ENCODE measurements at places on chromosomes 3 and 15.
A peak's percentile ranks its signal among the peaks of the same experiment; 100 is the strongest.

GRCh38 chr3:141044695-141045641 is 6.2 kb upstream of the SPSB4 start:
- no peak for DNase-seq

- no peak for DNase-seq
Measured at GRCh38 chr3:7332696-7333095, 471.8 kb downstream of the GRM7 start.

DNA sequence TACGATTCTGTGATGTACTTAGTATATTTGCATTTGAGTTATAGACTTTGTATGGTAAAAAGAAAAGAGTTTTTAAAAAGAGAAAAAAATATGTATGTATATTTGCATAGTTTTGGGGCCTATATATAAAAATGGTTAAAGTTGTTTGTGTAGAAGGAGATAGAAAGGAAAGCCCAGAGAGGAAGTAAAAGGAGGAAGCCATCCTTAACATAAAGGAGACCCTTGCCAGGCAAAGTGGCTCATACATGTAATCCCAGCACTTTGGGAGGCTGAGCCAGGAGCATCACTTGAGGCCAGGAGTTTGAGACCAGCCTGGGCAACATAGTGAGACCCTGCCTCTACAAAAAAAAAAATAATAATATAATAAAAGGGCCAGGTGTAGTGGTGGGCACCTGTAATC is 8.4 kb downstream of the SNAP23 start:
- no peak for DNase-seq

GRCh38 chr15:59157840-59158700 is 48.6 kb upstream of the LDHAL6B start:
- no peak for DNase-seq

GRCh38 chr3:58485801-58486435 is 6.0 kb upstream of the KCTD6 start:
- DNase-seq = peak; percentile 72

GRCh38 chr15:101558221-101558941 is 68.9 kb upstream of the PCSK6 start:
- no peak for DNase-seq

- DNase-seq = no peak
Measured at GRCh38 chr3:58996730-58997129, 53.1 kb downstream of the CFAP20DC start.

GRCh38 chr3:184255291-184256039 is 5.9 kb downstream of the CAMK2N2 start:
- DNase-seq = no peak

GRCh38 chr3:35616346-35616745 is 23.0 kb upstream of the ARPP21 start:
- DNase-seq = no peak

DNA sequence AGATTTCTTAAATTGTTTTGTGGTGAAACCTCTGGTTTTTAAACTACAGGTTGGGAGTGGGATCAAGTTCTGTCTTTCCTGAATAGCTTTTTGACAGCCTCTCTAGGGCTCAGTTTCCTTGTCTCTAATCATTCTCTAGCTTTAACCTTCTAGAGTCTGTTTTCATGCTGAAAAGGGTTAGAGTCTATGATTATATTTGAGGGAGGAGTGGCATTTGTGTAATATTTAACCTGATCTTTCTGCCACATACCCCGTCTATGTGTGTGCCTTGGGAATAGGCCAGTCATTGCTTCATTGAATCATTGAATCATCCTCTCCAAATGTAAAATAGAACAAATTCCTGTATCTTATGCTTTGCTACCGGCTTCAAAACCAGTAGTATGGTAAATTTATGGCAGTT is 204.9 kb downstream of the KLHL25 start:
- DNase-seq = no peak

GRCh38 chr15:37691911-37692310 is 242.5 kb upstream of the TMCO5A start:
- DNase-seq = no peak

- DNase-seq = no peak
Measured at GRCh38 chr3:47344971-47345370, 35.9 kb upstream of the PTPN23 start.

- no peak for DNase-seq
Measured at GRCh38 chr3:164912916-164913315, 165.4 kb downstream of the SI start.

DNA sequence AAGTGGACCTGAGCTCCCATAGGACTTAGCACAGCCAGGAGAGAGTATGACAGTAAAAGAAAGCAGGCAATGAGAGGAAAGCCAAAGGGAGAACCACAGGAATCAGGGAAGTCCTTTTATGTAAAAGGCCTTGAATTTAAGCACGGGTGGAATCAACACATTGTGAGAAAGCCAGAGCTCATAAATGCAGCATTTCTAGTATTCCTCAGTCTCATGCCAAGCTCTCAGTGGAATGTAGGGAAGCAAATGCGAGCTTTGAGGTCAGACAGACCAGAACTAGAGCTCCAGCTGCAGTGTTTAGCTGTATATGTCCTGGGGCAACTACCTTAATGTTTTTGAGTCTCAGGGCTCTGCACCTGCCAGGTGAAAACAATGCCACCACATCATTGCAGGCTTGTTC is 132.1 kb upstream of the TRIM42 start:
- no peak for DNase-seq

DNA sequence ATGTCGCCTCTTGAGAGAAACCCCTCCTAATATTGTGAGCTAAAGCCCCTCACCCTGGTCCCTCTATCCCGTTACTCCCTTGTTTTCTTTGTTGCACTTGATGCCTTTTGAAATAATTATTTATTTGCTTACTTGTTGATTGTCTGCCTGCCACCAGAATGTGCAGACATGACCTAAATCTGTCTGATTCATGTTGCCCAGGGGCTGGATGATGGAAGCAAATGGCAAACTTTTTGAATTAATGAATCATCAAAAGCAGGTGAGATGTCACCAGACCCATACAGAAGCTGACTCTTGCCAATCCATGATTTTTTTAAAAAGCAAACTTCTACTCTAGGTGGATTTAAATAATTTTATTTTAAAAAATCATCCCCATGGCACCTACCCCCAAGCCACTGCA is 49.3 kb downstream of the GRIP2 start:
- no peak for DNase-seq

GRCh38 chr15:84934942-84935729 is 46.5 kb upstream of the PDE8A start:
- no peak for DNase-seq

DNA sequence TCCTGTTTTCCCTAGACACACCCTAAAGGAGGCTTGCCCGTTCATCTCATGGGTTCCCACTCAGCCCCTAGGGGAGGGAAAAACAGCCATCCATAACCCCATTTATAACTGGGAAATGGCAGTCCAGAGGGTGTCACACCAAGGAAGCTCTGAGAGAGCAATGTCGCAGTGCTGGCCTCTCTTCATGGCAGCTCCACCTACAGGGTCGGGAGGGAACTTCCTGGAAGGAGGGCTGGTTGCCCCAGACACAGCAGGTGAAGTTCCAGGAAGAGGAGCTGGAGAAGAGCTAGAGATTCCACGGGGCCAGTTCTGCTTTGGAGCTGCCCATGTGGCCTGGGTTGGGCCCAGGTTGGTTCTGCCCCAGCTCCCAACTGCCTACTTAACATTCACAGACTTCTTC is 22.3 kb upstream of the LINGO1 start:
- no peak for DNase-seq

- DNase-seq = no peak
Measured at GRCh38 chr3:76698136-76698706, 341.7 kb upstream of the ROBO2 start.

DNA sequence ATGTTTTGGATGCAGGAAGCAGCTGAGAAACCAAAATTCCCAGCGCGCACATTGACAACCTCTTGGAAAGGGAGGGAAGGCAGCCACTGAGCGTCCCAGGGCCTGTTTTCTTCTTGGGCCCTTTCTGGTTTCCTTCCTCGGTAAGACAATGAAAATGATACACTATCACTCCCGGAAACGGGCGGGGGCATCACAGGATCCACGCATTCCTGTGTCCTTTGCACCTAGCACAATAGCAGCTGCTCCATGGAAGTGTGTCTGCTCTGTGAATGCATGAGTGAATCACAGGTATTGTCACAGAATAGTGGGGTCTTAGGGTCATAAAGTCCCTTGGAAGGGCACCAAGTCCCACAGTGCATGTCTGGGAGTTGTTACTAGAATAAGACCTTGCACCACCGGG is 6.3 kb upstream of the ITPKA start:
- DNase-seq = no peak

DNA sequence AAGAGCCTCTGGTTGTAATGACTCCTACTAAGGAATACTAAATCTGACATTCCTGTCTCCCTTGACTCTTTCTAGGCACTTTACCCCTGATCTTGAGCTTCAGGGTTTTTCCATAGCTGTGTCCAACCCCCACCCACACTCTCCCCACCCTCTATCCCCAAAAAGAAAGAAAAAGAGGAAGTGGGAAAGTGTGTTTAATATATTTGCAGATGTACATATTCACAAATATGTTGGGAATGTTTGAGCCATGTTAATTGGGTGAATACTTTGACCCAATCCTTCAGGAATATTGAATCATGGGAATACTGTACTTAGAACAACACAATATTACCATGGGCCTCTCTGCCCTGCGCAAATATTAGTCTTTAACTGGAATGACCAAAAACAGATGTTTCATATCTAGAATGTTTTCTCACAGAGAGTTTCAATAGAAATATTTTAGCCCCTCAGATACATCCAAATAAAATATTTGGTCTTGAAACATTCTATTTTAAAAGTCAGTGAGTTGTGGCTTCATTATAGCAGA is 19.8 kb upstream of the PFN2 start:
- DNase-seq = no peak

- no peak for DNase-seq
Measured at GRCh38 chr15:85733416-85733815, 61.3 kb downstream of the KLHL25 start.

GRCh38 chr15:72034351-72034750 is 83.6 kb downstream of the MYO9A start:
- no peak for DNase-seq

GRCh38 chr15:94924057-94924456 is 692.7 kb downstream of the MCTP2 start:
- DNase-seq = no peak

- no peak for DNase-seq
Measured at GRCh38 chr3:111639316-111639715, 44.2 kb upstream of the ZBED2 start.

DNA sequence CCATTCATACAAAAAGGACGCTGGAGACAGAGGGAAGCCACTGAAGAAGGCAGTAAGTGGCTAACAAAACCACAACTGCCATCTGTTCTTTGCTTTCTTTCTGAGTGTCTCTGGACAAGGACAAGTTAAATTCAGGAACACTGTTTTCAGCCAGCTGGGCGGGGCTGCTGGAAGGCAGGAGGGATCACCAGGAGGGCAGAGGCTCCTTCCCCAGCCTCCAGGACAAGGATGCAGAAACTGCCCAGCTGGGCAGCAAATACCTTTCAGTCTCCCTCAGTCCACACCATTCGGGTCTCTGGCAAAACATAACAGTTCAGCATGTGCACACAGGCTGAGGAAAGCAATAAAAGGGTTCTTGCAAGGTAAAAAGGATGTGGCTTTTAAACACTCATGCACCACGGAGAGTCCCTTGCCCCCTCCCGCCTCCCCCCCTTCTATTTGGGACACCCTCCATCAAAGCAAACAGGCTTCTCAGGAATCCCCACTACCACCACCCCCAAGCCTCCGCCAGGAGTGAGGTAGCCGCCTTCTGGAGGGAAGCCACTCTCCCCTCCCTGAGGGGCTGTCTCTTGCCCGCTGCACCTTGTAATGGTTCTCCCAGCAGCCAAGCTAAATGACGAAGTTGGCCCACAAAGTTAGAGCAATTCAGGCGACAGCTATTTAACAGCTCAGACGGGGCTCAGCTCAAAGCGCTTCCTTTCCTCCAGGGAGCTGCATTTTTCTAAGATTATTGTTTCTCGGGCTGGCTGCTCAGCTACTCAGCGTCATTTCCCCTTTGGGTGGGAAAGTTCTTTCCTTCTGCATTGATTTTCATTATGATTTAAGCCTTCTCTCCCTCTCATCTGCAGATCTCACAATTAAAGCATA is 3.8 kb downstream of the HEG1 start:
- peak; percentile 31 for DNase-seq

DNA sequence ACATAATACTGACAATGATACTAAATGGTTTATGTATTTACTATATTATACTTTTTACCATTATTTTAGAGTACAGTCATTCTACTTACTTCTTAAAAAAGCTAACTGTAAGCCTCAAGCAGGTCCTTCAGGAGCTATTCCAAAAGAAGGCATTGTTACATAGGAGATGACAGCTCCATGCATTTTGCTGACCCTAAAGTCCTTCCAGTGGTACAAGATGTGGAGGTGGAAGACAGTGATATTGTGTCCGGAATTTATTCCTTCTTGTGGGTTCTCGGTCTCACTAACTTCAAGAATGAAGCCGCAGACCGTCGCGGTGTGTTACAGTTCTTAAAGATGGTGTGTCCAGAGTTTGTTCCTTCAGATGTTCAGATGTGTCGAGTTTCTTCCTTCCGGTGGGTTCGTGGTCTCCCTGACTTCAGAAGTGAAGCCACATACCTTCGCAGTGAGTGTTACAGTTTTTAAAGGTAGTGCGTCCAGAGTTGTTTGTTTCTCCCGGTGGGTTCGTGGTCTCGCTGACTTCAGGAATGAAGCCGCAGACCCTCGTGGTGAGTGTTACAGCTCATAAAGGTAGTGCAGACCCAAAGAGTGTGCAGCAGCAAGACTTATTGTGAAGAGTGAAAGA is 20.9 kb downstream of the AVEN start:
- no peak for DNase-seq

DNA sequence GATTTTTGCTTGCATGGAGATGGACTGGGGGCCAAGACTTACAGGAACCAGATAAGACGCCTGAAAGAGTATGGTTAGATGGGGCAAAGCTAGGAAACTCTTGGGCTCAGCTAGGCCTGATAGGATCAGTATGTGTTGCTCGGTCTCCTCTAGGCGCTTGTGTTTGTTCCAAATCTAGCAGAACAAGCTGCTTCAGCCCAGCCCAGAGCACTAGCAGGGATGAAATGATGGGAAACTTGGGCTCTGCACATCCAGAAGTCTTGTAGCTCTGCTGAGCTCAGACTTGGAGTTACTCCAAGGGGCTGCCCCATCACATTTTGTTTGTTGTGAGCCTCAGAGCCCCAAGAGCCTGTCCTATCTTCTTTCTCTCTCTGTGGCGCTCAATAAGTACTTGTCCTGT is 34.7 kb downstream of the FOXL2 start:
- no peak for DNase-seq

DNA sequence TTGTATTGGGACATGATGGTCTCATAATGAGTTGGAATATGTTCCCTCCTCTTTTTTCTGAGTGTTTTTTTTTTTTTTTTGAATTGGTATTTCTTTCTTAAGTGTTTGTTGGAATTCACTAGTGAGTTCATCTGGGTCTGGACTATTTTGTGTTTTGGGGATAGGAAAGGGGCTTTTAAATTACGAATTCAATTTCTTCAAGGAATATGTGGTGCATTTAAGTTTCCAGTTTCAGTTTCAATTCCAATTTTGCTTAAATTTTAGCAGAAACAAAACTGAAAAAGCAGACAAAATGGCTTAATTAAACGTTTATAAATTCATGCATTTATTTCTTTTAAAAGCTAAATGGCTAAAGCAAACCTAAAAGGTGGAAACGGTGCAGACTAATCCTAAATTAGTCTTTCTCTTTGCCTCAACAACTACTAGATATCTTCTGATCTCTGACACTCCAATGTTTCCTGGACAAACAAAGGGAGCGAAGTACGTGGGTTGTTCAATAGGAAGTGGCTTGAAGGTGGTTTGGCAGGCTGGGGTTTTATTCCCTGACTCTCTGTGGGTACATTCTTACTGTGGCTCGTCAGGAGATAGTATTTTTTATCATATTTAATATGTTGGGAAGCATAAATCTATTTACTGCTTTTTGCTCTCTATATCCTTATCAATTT is 50.0 kb upstream of the CORO2B start:
- no peak for DNase-seq

GRCh38 chr15:69391046-69391757 is 22.9 kb upstream of the KIF23 start:
- no peak for DNase-seq
